PC-9 (cell line): ENCODE measurements at places on chromosomes 1 and 21.
A peak's percentile ranks its signal among the peaks of the same experiment; 100 is the strongest.

DNA sequence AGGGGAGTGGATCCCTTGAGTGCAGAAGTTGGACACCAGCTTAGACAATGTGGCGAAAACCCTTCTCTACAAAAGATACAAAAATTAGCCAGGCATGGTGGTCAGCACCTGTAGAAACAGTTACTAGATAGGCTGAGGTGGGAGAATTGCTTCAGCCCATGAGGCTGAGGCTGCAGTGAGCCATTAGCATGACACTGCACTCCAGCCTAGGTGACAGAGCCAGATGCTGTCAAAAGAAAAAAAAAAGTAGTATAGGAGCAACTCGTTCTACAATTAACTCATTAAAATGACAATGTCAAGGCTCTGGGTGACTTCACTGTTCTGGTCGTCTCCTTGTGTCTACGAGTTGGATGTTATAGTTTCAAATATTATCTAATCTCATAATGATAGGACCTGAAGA, 370.6 kb upstream of the NCAM2 start:
- no peak for DNase-seq

GRCh38 chr1:26692211-26692792, 3.5 kb upstream of the ARID1A start:
- DNase-seq: peak; percentile 75

DNA sequence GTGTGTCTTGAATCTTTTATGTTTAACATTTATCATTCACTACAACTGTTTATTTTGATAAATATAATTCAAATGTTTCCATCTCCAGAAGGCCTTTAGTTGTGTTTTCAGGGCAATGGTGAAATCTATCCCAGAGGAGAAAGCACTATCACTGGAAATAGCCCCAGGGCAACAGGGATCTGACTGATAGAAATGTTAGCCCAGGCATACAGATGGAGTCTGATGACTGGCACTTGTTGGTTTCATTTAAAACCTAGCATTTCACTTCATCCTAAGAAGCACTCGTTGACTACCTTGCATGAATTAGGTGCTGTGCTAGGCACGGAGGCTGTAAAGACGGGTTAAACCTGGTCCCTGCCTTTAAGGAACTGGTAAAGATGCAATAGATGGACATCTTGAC, 103.1 kb downstream of the C1orf21 start:
- DNase-seq: no peak

GRCh38 chr1:206457408-206458120, 12.7 kb upstream of the IKBKE start:
- no peak for DNase-seq

DNA sequence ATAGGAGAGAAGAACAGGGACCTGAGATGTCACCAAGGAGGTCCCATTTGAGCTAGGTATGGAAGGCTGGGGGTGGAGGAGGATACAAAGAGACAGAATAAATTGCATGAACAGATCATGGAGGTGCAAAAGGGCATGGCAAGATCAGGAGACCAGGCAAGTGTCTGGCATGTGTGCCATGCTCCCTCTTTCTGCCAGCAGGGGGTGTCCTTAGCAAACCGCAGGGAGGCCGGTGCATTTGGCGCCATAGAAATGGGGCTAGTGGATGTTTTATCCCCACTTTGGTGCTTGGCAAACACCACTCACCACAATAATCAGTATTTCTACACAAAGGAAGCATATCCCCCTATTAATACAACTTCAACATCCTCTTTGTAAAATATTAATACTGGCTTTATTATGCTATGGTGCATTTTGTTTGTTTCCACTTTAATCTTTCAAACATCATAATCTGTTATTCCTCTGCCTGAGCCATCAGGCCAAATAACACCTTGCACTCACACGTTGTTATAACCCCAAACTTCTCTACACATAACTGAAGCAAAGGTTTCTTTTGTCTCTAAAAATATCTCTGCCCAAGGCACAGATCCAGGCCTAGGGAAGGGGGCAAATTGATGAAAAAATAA, 25.9 kb downstream of the S100A6 start:
- peak; percentile 50 for DNase-seq
